ENCODE measurements at places on chromosomes 5 and 9. TPM values are rescaled to one million over a fixed set of nuclear protein-coding genes. Genes with fewer than 3 reads are reported as not detected.

Gene PCDHGA12
- 7.9 TPM for total RNA-seq

Gene SLC25A2
- total RNA-seq: not detected

Gene SOHLH1
- not detected for total RNA-seq

Gene STPG3
- total RNA-seq: not detected

Gene SPATA31D4
- total RNA-seq: not detected

Gene CHD1
- 64.2 TPM for total RNA-seq

Gene OCLN
- total RNA-seq: 6.9 TPM

Gene PCDHB11
- total RNA-seq: 8.9 TPM

Gene CARTPT
- total RNA-seq: 0.74 TPM

Gene TARS1
- total RNA-seq: 87.3 TPM
